ENCODE measurements at places on chromosomes 16 and 17.
A peak's percentile ranks its signal among the peaks of the same experiment; 100 is the strongest.

DNA sequence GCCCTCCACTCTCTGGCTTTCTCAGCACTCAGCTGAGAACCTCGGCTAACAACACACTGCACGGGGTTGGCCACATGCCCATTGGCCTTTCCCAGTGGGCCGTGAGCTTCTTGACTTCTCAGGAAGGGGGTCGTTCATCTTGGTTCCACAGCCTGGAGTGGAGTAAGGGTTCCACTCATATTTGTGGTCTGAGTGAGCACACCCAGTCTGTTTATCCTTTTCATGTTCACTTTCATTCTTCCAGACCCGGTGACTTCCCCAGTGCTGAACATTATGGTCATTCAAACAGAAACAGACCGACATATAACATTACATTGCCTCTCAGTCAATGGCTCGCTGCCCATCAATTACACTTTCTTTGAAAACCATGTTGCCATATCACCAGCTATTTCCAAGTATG lies 8.2 kb downstream of the MILR1 start:
- DNase-seq = no peak

- no peak for DNase-seq
These were observed 186.1 kb downstream of the MSI2 start for GRCh38 chr17:57442401-57442823.

DNA sequence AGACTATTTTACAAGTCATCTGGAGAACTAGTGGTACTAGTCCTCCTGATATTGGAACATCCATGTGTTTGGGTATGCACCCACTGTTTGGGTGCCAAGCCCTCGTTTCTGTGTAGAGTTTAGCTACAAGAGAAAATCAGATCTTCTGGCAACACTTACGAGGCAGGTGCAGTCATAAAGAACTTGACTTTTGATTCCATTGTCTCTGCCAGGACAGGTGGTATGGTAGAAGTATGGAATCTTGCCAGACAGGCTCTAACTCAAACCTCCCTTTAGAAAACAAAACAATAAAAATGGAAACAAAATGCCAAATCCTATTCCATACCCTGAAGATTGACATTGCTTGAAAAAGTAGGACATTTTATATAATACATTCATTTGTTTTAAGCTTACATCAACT lies 16.0 kb downstream of the RNF43 start:
- DNase-seq = no peak

- DNase-seq = no peak
These were observed 27.5 kb upstream of the HELZ start for GRCh38 chr17:67272312-67273047.

- DNase-seq = no peak
These were observed 52.7 kb downstream of the CCDC42 start for GRCh38 chr17:8691931-8692330.

- DNase-seq = no peak
These were observed 124.7 kb upstream of the TNRC6C start for GRCh38 chr17:77833769-77834168.

GRCh38 chr16:870856-871561 lies 70.5 kb upstream of the GNG13 start:
- DNase-seq = no peak

DNA sequence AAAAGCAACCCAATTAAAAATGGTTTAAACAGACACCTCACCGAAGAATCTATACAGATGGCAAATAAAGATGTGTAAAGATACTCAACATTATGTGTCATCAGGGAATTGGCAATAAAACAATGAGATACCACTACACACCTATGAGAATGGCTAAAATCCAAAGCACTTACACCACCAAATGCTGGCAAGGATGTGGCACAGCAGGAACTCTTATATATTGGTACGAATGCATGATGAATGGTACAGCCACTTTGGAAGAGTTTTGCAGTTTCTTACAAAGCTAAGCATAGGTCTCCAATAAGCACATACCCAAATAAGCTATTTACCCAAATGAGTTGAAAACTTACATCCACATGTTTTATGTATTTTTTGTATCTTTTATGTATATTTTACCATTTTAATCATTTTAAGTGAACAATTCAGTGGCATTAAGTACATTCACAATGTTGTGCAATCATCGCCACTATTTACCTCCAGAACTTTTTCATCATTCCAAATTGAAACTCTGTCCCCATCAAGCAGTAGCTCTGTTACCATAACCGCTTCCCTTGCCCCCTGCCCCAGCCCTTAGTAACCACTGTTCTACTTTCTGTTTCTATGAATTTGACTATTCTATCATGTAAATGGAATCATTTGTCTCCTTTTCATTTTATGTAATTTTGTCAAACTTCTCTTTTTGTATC lies 6.7 kb upstream of the ALDH3A2 start:
- no peak for DNase-seq

DNA sequence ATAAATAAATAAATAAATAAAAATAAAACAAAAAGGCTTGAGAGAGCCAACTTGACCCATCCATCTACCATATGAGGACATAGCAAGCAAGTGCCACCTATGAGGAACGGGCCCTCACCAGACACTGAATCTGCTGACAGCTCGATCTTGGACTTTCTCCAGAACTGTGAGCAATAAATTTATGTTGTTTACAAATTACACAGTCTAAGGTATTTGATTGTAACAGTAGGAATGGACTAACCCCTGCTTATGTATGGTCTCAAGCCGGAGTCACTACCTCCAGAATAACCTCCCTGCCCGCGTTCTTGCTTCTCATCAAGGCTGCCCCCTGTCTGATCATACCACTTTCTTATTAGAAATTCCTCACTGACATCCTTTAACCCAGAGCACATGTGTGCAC lies 9.9 kb downstream of the SLC5A11 start:
- no peak for DNase-seq

- no peak for DNase-seq
These were observed 4.5 kb upstream of the RAI1 start for GRCh38 chr17:17676752-17677151.

GRCh38 chr16:27867122-27868110 lies 196.1 kb downstream of the GSG1L start:
- DNase-seq = peak; percentile 50

DNA sequence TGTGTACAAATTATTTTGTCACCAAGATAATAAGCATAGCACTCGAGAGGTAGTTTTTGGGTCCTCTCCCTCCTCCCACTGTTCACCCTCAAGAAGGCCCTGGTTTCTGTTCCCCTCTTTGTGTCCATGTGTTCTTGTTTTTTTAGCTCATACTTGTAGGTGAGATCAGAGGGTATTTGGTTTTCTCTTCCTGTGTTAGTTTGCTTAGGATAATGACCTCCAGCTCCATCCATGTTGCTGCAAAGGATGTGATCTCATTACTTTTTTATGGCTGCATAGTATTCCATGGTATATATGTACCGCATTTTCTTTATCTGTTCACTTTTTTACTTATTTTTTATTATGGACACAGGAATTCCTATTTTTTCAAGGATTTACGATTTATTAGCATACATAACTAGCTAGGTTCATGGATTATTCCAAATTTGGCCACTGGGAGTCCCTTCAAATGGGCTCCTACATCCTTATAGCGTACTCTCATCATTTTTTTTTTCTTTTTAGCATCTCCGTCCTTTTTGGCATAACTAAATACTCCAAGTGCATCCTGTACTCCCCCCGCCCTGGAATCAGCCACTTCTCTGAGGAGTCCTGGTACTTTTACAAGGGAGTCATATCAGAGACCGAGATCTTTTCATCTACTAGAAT lies 7.3 kb downstream of the TADA2A start:
- DNase-seq = no peak

GRCh38 chr17:35315283-35315682 lies 58.1 kb downstream of the SLFN11 start:
- no peak for DNase-seq

GRCh38 chr16:54236773-54237172 lies 49.8 kb downstream of the IRX3 start:
- no peak for DNase-seq

- DNase-seq = no peak
These were observed 9.6 kb upstream of the WIPF2 start for GRCh38 chr17:40209404-40210093.

GRCh38 chr17:34275881-34276280 lies 5.9 kb downstream of the CCL7 start:
- DNase-seq = no peak

GRCh38 chr16:72198021-72198711 lies 26.2 kb upstream of the PMFBP1 start:
- no peak for DNase-seq
